Activated naive CD4-positive, alpha-beta T cell (primary cell): ENCODE measurements at places on chromosomes 6 and 20.
A peak's percentile ranks its signal among the peaks of the same experiment; 100 is the strongest.

GRCh38 chr6:1686117-1687098, 76.7 kb downstream of the FOXC1 start:
- no peak for DNase-seq

- DNase-seq: no peak
Measured at GRCh38 chr20:23165307-23165750, 79.2 kb upstream of the CD93 start.

- DNase-seq: no peak
Measured at GRCh38 chr6:99334526-99335127, 14.8 kb downstream of the FAXC start.

GRCh38 chr20:63957004-63957689, 931 bp upstream of the UCKL1 start:
- no peak for DNase-seq

DNA sequence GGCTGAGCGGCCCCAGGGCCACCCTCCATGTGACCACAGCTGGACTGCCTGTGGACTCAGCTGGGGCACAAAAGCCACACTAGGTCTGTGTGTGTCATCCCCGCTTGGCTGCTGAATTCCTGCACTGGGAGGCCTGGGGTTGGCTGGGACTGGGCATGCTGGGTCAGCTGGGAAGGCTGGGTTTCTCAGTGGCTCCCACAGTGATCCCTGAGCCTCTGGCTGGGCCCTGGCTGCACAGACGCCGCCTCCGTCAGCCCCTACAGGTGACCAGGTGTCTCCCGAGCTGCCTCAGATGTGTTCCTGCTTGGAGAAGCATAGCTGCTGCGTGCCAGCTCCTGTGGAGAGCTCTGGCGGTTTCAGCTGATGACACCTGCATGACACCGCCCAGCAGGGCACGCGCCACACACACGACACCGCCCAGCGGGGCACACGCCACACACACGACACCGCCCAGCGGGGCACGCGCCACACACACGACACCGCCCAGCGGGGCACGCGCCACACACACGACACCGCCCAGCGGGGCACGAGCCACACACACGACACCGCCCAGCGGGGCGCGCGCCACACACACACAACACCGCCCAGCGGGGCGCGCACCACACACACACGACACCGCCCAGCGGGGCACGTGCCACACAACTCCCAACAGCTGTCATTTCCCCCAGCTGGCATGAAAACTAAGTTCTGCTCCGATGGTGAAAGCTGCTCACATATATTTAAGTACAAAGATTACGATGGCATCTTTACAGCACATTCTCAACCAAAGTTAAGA, 88.8 kb downstream of the TAF4 start:
- DNase-seq: no peak

DNA sequence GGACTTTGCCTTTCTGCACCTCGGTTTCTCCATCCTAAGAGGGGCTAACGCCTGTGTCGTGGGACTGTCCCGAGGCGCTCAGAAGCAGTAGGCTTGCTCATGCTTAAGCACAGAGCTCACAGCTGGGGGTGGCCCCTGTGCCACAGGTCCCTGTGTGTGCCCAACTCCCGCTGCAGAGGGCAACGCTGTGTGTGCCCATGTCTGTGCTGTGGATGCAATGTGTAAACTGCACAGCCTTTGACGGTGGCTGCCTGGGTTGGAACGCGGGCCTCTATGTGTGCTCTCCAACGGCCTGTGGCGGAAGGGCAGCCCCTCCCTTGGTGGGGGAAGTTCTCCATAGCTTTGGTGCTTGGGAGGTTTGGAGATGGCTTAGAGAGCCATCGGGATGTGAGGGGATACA, 10.7 kb upstream of the GATA5 start:
- no peak for DNase-seq

GRCh38 chr20:43938932-43939761, 24.5 kb downstream of the TOX2 start:
- no peak for DNase-seq

- no peak for DNase-seq
Measured at GRCh38 chr20:25545171-25545570, 40.2 kb downstream of the NINL start.

DNA sequence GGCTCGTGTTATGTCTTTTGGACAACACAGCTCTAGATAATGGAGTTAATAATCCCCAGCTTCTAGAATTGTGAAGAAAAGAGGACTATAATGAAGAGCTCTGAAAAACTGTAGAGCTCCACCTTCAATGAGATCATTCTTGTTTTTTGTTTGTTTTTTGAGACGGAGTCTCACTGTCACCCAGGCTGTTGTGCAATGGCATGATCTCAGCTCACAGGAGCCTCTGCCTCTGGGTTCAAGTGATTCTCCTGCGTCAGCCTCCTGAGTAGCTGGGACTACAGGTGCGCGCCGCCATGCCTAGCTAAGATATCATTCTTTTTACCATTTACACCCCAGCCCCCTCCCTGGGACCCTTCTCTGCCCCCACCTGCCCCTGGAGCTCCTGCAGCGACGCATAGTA, 36.6 kb downstream of the ERGIC3 start:
- no peak for DNase-seq

DNA sequence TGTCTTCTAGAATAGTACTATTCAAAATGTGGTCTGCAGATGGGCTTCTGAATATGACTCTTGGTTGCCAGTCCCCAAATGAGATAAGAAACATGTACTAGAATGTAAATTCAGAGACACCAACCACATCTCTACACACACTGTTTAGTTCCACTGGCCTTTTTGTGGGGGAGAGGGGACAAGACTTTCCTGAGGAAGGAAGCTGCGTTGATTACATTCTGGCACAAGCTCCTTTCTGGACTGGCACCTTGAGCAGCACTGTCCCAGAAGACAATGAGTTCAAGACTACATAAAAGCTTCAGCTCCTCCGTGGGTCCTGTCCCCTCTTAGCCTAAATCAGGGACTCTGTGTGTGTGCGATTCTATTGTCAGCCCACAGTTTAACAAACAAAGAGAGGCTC, 6.9 kb upstream of the IYD start:
- no peak for DNase-seq

GRCh38 chr6:166627875-166628801, 1.1 kb upstream of the RPS6KA2 start:
- peak; percentile 20 for DNase-seq

- DNase-seq: no peak
Measured at GRCh38 chr20:12815778-12816408, 192.9 kb upstream of the SPTLC3 start.

DNA sequence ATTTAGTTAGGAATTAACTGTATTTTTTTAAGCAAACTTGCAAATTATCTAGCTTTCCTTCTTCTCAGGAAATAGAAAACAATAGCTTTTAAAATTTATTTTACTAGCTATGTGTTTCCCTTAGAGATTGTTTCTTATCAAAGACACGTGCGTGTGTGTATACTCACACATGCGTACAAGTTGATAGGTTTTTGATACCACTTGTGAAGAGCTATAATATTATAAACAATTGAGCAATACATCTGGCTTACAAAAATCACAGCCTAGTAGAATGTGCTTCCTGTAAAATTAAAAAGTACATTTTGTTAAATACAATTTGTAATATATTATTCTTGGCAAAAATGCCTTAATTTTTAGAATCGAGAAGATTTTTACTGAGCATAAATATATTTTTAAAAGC, 33.9 kb downstream of the COL12A1 start:
- no peak for DNase-seq

DNA sequence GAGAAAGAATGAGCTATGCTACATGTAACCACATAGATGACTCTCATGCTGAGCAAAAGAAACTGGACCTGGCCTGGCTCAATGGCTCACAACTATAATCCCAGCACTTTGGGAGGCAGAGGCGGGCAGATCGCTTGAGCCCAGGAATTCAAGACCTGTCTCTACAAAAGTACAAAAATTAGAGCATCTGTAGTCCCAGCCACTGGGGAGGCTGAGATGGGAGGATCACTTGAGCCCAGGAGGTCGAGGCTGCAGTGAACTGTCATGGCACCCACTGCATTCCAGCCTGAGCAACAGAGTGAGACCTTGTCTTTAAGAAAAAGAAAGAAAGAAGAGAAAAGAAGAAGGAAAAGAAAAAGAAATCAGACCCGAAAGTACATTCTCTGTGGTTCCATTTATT, 41.7 kb downstream of the NCR2 start:
- no peak for DNase-seq
